ENCODE measurements at places on chromosomes 3 and 15.

DNA sequence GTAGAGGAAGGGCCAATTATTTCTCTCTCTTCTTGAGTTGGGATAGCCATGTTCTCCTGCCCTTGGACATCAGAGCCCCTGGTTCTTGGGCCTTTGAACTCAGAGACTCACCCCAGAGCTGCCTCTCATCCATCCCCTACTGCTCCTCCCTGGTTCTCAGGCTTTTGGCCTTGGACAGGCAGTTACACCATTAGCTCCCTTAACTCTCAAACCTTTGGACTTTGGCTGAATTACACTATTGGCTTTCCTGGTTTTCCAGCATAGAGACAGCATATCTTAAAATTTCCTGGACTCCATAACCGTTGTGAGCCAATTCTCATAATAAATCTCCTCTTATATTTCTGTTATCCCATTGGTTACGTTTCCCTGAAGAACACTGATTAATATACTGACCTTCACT lies 63.7 kb upstream of the CHL1 start:
- DNase-seq = no peak

GRCh38 chr3:194929578-194929960 lies 243.9 kb downstream of the FAM43A start:
- DNase-seq = no peak

- no peak for DNase-seq
Observed at GRCh38 chr15:66761726-66762595, 59.9 kb downstream of the SMAD6 start.

GRCh38 chr15:61049934-61050333 lies 179.2 kb downstream of the RORA start:
- no peak for DNase-seq

DNA sequence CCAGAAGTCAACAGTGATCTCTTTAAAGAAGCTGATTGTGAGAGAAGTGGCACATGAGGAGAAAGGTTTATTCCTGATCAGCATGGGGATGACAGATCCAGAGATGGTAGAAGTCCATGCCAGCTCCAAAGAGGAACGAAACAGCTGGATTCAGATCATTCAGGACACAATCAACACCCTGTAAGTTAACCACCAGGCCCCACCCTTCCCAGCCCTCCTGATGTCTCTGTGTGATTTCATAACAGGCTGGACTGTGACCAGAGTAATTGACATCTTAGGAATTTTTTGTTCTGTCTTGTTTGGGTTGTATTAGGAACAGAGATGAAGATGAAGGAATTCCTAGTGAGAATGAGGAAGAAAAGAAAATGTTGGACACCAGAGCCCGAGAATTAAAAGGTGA lies 67.7 kb downstream of the KLHL25 start:
- DNase-seq = no peak

DNA sequence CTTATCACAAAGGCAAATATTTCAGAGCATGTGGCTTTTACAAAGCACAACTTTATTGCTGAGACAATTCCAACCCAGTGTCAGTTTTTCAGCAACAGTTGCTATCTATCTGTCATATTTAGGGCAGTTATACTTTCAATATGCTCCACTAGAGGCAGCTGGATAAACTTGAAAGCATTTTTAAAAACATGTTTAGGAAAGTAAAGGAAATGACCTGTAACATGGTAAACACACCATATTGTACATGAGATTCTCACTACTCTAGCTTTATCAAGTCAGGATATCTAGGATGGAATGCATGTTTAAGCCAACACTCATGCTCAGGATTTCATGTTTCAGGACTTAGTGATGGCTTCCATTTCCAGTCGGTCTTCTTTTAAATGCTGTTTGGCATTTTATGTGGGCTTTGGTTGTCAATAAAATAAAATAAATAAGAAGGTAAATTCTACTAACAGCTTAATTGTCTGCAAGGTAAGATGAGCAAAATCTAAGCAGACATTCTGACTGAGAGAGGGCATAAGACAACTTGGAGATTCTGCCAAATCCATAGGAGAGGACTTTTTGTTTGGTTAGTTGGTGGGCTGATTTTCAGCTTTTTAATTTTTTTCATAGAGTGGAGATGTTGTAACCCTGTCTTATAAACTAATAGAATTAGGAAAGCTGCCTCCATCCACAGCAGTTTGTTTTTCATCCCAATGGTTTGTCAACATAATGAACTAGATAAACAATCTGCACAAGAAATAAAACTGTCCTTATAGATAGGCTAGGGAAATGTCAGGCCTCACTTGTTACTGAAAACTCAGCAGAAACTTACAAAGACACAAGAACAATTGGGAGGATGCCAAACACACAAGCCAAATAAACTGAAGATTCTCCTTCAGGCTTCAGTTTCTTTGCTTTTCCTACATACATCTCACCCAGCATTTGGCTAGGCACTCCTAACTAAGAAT lies 63.4 kb upstream of the CPB1 start:
- no peak for DNase-seq

DNA sequence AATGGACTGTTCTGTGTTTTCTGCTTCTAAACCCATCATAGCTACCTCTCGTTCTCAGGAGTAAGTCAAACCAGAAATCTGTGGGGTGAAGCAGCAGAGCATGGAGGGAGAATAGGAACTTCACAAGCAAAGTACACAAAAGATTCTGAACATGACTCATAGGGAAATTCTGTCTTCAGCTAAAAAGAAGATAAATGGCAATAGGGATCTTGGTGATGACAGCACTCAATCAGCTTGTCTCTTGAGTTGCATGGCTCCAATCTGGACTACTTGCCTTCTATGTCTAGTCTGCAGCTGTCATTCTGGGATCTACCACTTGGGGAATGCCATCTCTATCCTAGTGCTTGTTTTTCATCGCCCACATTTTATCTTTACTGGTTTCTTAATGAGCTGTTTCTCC lies 13.5 kb upstream of the GRAMD1C start:
- DNase-seq = no peak

- no peak for DNase-seq
Observed at GRCh38 chr15:46672041-46672440, 1037.2 kb downstream of the SQOR start.

DNA sequence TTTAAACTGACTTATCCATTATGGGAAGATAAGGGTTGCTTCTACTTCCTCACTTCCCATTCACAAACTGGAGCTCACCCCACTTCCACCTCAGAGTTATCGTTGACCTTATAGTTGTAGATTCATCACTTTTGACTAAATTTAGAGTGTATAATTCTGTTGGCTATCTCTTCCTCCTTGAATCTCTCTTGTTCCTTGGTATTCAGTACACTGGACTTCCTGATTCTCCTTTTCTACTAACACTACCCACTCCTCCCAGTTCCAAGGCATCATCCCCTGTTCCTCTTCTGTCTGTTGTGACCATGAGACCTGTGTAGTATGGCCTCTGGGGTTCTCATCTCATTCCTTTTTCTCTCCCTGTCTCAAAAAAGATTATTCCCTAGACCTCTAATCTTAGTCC lies 5.9 kb upstream of the GPR87 start:
- no peak for DNase-seq

- no peak for DNase-seq
Observed at GRCh38 chr3:126558336-126559071, at the start of gene C3orf22. TSS of gene C3orf22 (minus strand) at chr3:126558932. CDS start at chr3:126553390, 5,542 bp downstream.

- no peak for DNase-seq
Observed at GRCh38 chr15:85557385-85557784, 177.0 kb downstream of the AKAP13 start.

DNA sequence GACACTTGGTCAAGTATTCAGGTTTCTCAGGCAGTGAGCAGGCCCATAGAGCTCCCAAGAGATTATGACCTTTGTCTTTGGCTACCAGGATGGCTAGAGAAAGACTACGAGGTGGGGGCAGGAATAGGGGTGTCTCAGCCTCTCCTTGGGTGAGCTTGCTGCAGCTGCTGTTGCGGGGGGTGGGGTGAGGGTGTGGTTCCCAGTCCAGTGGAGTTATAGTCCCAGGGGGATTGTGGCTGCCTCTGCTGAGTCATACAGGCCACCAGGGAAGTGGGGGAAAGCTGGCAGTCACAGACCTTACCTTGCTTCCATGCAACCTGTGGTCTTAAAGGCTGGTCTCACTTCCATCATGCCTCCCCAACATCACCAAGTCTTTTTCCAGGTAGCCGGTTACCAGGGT lies 31.7 kb downstream of the ATP2C1 start:
- no peak for DNase-seq

- no peak for DNase-seq
Observed at GRCh38 chr15:90838139-90838538, 30.2 kb upstream of the FURIN start.

- no peak for DNase-seq
Observed at GRCh38 chr3:126111566-126112475, 27.9 kb upstream of the SLC41A3 start.

DNA sequence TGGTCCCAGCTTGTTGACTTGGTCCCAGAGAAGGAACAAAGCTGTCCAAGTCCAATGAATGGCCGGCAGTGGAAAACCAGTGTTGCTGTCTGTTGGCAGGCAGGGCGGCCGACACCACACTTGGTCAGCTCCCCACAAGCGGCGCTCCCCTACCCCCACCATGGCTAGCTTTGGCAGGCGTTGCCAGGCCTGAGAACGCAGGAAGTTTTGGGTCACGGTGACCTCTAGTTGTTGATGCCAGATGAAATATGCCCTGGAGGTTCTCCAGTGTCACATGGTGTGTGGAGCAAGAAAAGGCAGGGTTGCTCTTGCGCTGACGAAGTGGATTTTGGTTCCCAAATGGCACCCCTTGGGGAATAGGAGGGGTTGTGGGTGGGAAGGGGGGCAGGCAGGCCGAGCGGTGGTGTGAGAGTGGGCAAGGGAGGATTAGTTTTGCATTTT lies 72.7 kb upstream of the TPRG1 start:
- DNase-seq = no peak

- peak; percentile 87 for DNase-seq
Observed at GRCh38 chr15:74400915-74401757, 32.6 kb downstream of the SEMA7A start.

DNA sequence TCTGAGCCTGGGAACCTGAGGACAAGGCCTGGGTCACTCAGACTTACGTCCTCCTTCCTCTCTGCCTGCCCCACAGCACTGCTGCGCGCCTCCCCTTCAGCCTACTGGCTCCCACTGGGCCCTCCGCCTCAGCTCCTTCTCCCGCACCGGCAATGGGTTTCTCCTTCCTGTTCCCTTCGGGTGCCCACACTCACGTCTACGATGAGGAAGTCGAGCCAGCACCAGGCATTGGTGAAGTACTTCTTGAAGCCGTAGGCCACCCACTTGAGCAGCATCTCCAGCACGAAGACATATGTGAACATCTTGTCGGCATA lies 70.0 kb downstream of the EXOG start:
- no peak for DNase-seq

DNA sequence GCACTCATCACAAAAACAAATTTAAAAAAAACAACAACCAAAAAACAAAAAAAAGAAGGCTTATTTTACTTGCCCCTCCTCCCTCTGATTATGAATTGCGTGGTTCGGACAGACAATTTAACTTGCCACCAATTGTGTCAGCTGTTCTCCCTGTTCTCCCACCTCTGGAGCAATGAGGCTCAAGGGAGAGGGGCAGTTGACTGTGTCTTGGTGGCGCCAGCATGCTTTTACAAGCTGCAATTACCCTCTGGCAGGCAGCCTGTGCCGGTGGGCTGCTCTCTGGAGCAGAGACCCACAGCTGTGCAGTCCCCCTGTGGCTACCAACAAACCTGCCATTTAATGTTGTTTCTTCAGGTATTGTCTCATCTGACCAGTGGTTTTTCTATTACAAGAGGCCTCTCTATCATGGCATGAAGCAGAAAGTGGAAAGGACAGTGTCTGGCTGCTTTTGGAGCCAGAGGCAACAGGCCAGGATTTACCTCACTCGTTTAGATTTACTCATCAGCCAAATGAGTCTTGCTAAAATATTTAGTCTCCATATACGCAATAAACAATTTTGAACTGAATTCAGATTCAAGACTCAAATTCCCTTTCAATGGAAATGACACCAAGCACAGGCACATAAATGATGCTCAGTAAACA lies 192.0 kb upstream of the TPRG1 start:
- DNase-seq = no peak

- no peak for DNase-seq
Observed at GRCh38 chr15:62150445-62150844, 14.6 kb downstream of the C2CD4B start.

GRCh38 chr3:122890077-122890719 lies 95.3 kb downstream of the SLC49A4 start:
- DNase-seq = no peak

- DNase-seq = no peak
Observed at GRCh38 chr3:81218023-81218422, 543.4 kb downstream of the GBE1 start.

GRCh38 chr3:42780398-42780797 lies 7.3 kb upstream of the CCDC13 start:
- DNase-seq = no peak

DNA sequence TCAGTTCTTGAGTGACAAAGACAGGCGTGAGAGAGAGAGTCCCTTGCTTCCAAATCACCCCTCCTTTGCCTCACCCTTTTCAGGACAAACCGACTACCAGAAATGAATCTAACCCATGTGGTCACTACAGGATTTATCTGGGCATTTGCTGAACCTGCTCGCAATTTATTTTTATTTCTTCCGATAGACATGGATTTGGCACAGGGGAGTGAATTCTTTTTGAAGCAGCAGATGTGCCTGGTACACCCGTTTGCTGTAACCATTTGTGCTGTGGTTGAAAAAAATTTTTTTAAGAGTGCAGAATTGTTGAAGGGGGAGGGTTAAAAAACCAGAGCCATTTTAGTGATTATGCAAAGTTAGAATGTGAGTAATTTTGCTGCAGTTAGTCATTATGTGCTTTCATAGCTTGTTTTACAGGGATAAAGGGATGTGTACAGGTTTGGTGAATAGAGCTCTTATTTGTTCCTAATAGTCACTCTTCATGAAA lies 442.0 kb downstream of the LPP start:
- DNase-seq = no peak
